ENCODE measurements at places on chromosomes 3 and 15. TPM values are rescaled to one million over a fixed set of nuclear protein-coding genes. Genes with fewer than 3 reads are reported as not detected.

The DISP2 gene
- under 0.01 TPM for total RNA-seq

The STAB1 gene
- 267 TPM for total RNA-seq

The ZPLD1 gene
- total RNA-seq = not detected

The TJP1 gene
- 152 TPM for total RNA-seq

The SLCO2A1 gene
- 2.6 TPM for total RNA-seq

The TMEM41A gene
- total RNA-seq = 13.7 TPM

The PLA2G4B gene
- 28.1 TPM for total RNA-seq

Measured in vein endothelial cell (primary cell).